ENCODE measurements at places on chromosomes 4 and X. TPM values are rescaled to one million over a fixed set of nuclear protein-coding genes. Genes with fewer than 3 reads are reported as not detected.

Gene CTPS2
- total RNA-seq, result 5.3 TPM

Gene PAGE2
- not detected for total RNA-seq

Gene TMPRSS11D
- not detected for total RNA-seq

Gene STPG2
- total RNA-seq, result under 0.01 TPM

Gene CCDC149
- 7.3 TPM for total RNA-seq

Gene BTC
- not detected for total RNA-seq

Gene SPANXB1
- total RNA-seq, result not detected

Gene MED12
- 27.4 TPM for total RNA-seq

Gene REST
- total RNA-seq, result 58.8 TPM

Gene RRAGB
- total RNA-seq, result 12.5 TPM

Gene MAGED4B
- 29.3 TPM for total RNA-seq

Gene CFAP47
- total RNA-seq, result not detected
